ENCODE measurements at places on chromosomes 11 and 22.

DNA sequence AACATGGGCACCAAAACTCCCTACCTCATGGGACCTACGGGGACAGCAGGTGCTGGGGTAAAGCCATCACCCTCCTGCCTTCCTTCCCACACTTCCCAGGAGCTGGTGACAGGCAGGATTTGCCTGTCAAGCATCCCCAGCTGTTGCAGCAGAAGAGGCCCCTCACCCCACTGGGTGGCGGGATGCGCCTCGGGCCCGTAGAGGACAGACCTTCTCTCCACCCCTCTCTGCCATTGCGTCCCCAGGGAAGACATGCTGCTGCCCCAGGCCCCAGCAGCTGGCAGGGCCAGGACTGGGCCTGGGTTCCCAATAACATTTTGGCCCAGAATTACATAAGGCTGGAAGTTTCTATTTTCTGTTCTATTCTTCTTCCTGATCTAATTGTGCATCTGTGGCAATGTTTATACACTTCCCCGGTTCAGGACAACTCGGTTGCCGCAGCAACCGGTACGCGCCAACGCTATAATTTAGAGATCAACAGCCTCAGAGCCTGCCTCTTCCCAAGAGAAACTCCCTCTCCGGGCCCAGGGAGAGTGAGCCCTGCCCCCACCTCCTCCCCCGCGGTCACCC is 25.4 kb downstream of the KCNJ4 start:
- DNase-seq, result no peak

DNA sequence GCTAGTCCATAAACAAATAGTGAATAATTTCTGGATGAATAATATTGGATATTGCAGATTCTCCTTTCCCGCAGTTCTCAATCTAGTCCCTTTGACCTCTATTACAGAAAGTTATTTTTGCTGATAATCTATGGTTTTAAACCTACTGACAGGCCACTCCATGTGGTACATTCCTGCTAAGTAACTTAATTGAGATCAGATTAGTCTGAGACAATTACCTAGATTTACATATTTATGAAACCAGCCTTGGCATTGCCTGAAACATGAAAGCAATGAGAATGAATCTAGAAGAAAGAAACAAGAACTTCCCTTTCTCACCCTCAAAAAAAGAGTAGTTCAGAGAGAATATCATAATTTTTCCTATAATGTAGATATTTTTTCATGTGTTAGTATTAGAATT is 964.2 kb downstream of the JRKL start:
- no peak for DNase-seq

DNA sequence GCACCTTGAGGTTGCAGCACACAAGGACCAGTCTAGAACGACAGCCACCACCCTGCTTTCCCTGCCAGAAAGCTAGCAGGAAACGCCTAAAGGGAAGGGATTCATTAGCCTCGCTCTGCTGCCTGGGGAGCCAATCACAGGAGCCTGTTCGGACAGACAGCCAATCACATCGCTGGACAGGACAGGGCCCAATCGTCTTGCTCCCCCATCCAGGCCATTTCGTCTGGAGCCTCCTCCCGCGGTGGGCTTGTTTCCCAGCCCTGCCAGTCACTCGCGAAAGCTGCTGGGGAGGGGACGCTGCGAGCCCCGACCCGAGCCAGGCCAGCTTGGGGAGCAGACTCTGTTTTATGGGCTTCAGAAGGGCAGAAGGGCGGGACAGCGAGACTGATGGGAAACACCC is 79.8 kb upstream of the NCAM1 start:
- DNase-seq, result peak; percentile 87

DNA sequence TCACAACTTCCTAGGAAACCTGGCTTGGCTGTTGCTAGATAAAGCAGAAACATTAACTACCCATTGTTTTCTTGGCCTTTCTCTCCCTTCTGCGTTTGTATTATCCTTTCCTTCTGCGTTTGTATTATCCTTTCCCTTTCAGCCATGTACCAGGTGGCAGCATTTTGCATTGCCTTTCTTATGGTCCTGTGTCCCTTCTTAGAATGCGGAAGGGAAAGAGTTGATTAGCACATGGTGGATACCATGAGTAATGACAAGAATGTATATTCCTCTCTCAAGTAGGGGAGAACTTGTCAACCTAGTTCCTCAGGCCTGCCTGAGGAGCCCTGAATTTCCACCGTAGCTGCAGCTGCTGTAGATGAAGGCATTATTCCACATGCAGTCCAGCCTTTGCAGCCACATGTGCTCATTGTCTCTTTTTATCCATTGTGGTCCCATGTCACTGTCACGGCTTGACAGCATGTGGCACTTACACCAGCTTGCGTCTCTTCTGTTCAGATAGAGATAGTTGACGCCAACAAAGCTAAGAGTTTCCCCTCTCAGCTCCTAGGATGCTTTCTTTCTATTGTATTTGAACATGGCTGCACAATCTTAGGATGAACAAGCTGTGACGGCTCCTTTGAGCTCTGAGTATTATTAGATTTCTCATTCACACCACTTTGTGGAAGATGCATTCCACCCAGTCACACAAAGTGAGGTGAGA is 44.8 kb downstream of the SLN start:
- no peak for DNase-seq

GRCh38 chr11:46913484-46913883 is 4.9 kb downstream of the LRP4 start:
- DNase-seq, result no peak

GRCh38 chr22:37488337-37489135 is 2.4 kb upstream of the MFNG start:
- no peak for DNase-seq

GRCh38 chr11:65536412-65537295 is 11.8 kb downstream of the SCYL1 start:
- no peak for DNase-seq

DNA sequence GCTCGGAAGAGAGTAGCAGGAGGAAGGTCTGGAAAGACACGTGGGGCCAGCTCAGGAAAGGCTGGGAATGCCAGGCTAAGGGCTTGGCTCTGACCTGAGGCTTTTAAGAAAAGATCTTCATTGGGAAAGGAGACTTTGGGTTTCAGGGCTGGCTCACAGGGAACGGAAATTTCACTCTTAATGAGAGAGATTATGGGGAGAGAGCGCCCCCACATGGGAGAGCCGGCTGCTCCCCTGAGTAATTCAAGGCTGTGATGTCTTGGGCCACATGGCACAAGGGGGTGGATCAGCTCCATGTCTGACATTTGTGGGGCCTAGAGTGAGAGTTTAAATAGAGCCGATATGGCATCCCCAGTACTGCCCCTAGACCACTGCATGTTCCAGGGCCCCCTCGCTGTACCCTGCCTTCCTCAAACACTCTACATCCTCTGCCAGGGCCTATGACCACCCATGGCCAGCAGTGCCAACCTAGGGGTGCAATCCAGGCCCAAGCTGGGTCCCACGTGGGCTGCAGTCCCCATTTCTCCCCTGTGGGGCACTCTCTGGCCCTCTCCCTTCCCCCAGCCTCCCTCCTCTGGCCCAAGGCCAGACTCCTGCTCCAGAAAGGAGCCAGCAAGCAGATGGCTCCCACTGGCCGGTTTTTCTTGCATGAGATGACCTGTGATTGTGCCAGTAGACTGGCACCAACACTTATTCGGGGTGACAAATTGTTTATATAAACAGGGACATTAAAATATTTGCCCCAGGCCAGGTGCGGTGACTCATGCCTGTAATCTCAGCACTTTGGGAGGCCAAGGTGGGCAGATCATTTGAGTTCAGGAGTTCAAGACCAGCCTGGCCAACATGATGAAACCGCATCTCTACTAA is 75.2 kb downstream of the ISX start:
- no peak for DNase-seq

Data from AG20443 (cell line).